ENCODE measurements at places on chromosomes 5 and 9.

- no peak for DNase-seq
These were observed 44.5 kb upstream of the C5orf47 start for GRCh38 chr5:173944511-173944910.

- DNase-seq, result no peak
These were observed 238.8 kb downstream of the DMAC1 start for GRCh38 chr9:7560669-7561305.

DNA sequence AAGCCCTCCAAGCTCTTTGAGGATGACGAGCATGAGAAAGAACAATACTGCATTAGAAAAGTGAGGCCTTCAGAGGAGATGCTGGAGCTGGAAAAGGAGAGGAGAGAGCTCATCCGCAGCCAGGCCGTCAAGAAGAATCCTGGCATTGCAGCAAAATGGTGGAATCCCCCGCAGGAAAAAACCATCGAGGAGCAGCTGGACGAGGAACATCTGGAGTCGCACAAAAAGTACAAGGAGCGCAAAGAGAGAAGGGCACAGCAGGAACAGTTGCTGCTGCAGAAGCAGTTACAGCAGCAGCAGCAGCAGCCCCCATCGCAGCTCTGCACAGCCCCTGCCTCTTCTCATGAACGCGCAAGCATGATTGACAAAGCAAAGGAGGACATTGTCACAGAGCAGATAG is 71.2 kb downstream of the C9orf152 start:
- no peak for DNase-seq

- no peak for DNase-seq
These were observed 23.1 kb downstream of the CXXC5 start for GRCh38 chr5:139671096-139671841.

DNA sequence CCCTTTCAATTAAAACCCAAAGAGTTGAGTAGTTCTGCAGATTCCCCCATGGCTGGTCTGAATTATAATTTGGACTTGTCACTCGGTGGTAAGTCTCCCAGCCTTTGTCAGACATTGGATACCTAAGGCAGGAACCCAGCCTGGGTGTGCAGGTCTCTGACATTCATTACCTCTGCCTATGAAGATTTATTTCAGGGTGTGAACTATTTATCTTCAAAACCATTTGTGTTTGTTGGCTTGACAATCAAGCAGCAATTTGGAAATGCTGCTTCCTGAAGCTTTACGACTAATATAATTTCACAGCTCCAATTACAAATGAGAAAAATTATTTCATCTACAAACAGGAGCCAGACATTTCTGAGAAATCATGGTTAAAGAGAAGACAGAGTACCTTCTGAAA is 160.5 kb downstream of the DOCK2 start:
- no peak for DNase-seq

All from HTR-8/SVneo (cell line).